ENCODE measurements at places on chromosomes 2 and 18.
A peak's percentile ranks its signal among the peaks of the same experiment; 100 is the strongest.

DNA sequence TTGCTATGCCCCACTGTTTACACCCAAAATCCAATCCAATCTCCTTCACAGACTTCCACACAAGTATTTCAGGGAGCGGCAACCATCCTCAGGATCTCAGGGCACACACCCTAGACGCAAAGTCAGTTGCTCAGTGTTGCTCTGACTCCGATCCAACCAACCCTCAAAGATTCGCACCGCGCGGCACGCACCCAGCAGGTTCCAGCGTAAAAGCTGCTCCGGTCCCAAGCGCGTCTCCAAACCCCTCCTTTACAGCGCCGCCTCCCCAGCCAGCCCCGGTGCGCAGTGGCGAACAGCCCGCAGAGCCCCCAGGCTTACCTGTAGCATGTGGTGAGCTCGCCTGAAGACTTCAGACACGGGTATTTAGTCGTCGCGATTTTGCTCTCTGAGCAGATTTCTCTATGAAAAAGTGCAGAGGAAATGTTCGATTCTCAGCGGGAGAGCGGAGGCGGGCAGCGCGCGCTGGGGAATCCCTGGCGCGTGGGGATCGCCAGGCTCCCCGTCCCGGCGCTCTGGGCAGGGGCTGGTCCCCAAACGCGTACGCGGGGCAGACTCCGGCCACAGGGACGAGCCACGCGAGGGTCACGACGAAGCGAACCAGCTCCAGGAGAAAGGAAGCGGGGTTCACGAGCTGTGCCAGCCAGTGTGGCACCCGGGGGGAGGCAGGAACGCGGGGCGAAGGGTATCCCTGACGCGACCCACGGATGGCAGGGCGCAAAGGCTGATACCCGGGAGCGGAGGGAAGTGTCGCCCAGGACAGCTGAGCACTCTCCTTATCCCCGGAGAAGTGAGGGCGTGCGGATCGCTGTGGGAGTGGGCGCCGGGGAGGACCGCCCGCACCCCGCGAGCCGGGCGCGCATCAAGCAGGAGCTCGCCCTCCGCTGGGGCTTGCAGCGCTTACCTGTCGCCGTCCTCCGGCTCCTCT, 650 bp downstream of the CCBE1 start:
- peak; percentile 70 for DNase-seq

DNA sequence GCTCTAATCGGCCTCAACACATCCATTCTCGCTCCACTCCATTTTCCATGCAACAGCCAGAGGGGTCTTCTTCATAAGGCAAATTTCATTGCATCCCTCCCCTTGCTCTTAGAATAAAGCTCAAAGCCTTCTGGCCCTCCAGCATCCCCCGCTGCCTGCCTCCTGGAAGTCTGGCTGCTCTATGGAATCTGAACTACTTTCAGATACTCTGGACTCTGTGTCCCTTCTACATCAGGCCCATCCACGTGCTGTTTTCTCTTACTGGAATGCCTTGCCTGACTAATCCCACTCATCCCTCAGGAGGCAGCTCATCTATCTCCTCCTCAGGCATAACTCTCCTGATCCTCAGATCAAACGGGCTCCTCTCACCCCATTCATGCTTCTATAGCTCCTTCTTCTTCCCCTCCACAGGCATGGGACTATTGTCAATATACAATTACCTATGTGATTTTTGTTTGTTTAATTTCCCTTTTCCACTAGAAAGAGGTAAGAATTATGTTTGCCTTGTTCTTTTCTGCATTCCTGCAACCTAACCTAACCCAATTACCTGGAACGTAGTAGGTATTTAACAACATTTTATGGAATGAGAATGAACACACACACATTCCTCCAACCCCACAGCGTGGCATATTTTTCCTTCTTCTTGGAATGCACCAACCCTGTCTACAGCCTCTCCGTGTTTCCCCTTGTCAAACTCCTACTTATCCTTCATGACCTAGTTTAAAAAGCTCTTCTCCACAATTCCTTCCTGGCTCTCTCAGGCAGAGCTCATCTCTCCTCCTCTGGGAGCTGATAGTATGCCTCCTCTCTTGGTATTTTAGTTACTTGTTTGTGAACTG, 49.5 kb downstream of the LBH start:
- DNase-seq: no peak

DNA sequence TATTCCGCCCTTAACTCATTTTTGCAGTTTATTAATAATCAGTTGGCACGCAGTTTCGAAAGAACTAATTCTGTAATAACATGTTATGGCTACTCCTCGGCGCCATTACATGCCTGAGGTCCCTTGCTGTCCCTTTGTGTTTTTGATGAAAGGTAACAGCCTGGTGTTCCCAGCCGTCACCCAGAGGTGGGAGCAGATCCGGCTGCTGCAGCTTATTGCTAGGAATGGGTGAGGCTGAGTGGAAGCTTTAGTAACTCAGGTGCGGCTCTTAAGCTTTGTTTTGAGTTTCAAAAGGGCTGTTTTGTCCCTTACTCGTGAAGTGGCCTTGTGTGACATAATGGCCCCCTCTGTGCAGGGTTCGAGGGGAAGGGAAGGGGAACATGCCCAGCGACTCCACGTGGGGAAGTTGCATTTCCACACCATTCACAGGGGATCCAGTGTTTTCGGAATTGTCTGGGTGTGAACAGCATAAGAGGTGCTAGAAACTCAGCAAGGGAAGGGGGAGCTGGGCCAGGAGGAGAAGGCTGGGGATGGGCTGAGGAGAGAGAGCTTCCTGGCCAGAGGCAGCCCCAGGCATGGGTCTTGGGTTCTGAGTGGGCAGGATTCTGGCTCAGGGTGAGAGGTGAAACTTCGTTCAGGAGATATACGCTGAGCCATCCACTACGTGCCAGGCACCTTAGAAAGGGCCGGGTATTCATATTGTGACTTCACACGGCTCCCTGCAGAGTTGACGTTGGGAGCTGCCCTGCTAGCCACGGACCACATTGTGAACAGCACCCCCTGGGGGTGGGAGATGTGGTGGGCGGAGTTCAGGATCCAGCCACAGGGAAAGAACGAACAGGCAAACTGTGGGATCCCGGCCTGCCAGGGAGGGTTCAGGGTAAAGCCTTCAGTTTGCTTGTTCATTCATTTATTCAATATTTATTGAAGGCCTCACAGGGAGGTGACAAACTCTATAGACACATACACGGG, 84.4 kb downstream of the TGOLN2 start:
- DNase-seq: peak; percentile 83

DNA sequence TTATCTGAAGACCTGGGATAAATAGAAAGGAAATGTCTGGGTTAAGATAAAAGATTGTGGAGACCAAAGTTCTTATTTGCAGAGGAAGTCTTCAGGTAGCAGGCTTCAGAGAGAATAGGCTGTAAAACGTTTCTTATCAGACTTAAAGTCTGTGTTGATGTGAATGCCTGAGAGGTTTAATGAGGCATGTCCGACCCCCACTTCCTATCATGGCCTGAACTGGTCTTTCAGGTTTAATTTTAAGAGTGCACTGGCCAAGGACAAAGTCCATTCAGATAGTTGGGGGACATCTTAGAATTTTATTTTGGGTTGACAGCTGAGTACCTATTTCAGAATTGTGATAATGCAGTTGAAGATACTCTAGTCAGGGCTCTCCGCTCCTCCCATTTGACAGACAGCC, 92.1 kb downstream of the ATL2 start:
- no peak for DNase-seq

GRCh38 chr2:223944703-223945531, at the start of gene WDFY1:
TSS of gene WDFY1 (minus strand) at chr2:223945335. CDS start at chr2:223945284, 51 bp downstream.
- peak; percentile 54 for DNase-seq

GRCh38 chr2:206886696-206887095, 52.6 kb upstream of the CPO start:
- DNase-seq: no peak

GRCh38 chr2:230816735-230817134, 48.0 kb upstream of the ITM2C start:
- DNase-seq: no peak

GRCh38 chr18:366466-367061, 98.7 kb upstream of the THOC1 start:
- DNase-seq: no peak

DNA sequence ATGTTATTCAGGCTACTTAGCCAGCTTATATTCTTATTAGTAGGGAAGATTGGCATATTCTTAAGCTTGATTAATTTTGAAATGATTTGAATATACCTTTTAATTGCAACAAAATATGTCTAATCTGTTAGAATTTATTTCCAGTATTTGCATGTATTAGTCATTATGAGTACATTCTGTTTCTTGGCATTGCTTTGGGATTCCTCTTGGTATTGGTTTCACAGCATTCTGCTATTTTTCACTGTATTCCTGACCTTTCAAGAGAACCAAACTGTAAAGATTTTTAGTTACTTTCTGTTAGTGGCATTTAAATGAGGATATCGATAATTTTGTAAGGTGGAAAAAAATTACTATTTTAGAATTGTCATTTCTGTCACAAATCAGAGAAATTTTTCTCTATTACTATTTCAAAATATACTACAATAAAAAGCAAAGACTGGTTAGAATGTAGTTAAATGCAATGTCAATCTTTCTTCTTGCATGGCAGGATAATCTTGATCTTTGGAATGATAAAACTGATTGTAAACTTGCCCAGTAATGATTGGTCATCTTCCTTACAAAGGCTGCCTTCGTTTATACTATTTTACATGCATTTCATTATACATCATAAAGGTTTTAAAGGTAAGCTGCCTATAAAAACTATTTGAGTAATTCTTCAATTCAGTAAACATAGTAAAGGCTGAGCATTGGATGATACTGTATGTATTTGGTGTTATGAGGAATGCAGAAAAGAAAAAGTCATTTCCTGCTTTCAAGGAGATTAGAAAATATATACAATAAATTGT, 86.1 kb downstream of the SLC4A10 start:
- DNase-seq: no peak

DNA sequence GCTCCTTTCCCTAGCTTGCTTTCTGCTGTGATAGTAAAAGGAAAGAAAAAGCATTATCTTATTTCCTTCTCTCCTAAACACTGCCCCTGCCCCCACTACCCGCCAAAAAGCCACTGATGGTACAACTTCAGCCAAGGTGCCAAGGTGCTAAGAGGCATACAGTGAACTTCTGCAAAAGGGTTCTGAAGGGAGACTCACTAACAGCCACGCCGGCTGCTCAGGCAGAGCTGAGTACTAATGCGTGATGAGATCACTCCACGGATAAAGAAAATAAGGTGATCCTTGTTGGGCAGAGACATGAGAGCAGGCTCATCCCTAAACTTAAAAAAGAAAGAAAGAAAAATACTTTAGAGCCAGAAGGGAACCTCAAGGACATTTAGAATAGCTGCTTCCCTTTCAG, 60.5 kb upstream of the PXDN start:
- no peak for DNase-seq

GRCh38 chr2:41914936-41915335, 132.9 kb upstream of the PKDCC start:
- no peak for DNase-seq

GRCh38 chr2:179460181-179460929, 195.7 kb upstream of the SESTD1 start:
- no peak for DNase-seq

DNA sequence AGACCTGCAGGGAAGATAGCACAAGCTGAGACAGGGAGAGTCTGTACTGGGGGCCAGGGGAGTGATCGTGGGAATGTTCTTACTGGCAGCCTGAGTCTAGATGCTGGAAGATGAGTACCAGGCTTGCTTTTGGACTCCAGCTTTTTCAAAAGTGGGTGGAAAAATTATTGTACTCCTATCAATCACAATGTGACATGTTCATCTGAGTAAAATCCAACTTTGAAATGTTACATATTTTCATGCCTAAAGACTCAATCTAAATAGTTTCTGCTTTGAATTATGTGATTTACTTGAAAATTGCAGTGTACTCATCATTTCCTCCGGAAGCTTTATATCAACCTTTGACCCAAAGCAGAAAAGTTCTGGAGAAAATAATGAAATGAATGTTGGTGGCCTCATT, 49.7 kb upstream of the ST3GAL5 start:
- no peak for DNase-seq

GRCh38 chr18:56869189-56869777, 218.1 kb downstream of the WDR7 start:
- no peak for DNase-seq

DNA sequence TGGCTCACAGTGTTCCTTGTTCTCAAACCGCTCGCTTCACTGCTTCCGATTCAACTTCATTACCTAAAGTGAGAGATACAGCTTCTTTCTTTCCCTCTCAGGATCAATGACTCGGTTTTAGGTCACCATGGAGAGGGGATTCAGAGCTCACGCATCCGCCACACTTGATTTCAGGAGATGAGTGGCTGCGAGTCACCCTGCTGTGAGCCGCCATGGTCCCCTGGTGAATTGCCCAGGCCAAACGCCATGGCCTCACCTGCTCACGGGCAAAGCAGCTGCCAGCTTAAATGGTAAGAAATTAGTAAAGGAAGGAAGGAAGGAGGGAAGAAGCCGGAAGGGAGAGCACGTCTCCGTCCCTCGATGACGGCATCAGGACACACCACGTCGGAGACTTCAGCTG, 60.5 kb downstream of the ADNP2 start:
- DNase-seq: no peak

DNA sequence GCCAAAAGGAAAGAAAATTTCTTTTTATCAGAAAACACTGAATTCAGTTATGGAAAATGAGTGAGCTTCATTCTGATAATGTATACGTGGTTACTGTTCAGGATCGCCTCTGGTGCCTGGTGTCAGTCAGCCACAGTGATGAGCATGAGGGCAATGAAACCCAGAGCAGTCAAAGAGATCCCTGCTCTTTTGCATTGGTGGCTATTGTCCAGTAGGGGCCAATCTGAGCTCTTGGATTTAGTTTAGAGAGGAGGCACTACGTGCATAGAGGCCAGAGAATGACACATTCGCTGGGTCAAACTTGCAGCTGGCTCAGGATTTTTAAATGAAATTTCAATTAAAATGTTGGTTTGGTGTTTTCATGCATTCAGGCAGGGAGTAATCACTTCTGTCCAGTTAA, 522.9 kb downstream of the TMEM182 start:
- no peak for DNase-seq

GRCh38 chr2:67604360-67604759, 207.2 kb downstream of the ETAA1 start:
- no peak for DNase-seq

DNA sequence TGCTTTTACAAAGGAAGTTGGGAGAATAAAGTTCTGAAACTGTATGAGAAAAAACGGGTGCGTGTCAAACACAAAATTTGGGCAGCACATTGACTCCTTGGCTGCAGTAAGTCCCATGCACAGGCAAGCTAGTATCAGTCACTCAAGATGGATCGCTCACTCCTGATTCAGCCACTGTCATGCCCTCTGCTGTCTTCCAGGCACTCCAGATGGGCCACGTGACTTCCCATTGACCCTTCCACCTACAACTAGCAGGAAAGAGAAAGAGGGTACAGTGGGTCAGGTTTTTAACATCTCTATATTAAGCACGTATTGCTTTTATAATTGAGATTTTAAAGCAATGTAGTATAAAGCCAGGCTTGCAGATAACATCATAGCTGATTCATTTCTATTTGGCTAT, 8.6 kb downstream of the ARHGEF33 start:
- DNase-seq: no peak

DNA sequence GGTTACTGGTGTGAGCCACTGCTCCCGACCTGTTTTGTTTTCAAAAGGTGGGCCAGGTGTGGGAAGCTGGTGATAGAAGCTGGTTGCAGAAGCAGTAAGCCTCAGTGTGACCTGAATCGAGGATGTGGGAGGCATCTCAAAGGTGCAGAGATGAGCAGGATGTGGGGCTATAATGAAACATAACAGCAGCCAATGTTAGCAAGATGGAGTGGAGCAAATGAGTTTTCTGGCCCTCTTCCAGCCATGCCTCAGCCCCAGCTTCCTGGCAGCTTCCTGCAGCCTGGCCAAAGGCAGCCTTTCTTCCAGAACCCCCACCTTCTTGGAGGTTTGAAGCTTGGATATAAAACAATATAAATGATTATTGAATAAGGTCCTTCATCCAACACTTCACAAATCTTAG, 184.8 kb downstream of the NCK2 start:
- DNase-seq: no peak
